NCI-H1105 (cell line): ENCODE measurements at places on chromosomes 6 and 20.
A peak's percentile ranks its signal among the peaks of the same experiment; 100 is the strongest.

GRCh38 chr6:41083072-41083471 lies 10.3 kb downstream of the NFYA start:
- no peak for DNase-seq

GRCh38 chr20:3646651-3647050 lies 16.5 kb downstream of the GFRA4 start:
- DNase-seq: no peak

- DNase-seq: no peak
Measured at GRCh38 chr6:81145506-81145905, 607.0 kb downstream of the TENT5A start.

- DNase-seq: no peak
Measured at GRCh38 chr20:50792708-50793574, 1.9 kb upstream of the BCAS4 start.

DNA sequence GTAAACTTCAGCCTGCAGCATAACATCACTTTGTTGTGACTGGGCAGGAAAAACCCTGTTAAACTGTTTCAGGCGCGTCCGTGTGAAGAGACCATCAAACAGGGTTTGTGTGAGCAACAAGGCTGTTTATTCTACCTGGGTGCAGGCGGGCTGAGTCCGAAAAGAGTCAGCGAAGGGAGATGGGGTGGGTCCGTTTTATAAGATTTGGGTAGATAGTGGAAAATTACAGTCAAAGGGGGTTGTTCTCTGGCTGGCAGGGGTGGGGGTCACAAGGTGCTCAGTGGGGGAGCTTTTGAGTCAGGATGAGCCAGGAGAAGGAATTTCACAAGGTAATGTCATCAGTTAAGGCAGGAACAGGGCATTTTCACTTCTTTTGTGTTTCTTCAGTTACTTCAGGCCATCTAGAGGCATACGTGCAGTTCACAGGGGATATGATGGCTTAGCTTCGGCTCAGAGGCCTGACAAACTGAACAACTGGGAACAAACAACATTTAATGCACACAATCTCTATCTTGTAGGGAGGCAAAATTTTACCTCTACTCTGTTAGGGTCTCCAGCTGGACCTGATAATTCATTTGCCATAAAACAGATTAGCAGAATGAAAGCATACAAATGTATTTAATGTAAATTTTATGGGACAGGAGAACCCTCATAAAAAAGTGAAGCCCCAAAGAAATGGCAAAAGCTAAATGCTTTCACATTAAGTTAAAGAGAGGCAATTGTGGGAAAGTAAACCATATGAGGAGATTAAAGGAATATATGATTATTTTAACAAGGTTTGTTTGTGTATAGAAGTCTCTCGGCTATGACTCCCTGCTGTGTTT lies 58.3 kb upstream of the HFE start:
- no peak for DNase-seq

DNA sequence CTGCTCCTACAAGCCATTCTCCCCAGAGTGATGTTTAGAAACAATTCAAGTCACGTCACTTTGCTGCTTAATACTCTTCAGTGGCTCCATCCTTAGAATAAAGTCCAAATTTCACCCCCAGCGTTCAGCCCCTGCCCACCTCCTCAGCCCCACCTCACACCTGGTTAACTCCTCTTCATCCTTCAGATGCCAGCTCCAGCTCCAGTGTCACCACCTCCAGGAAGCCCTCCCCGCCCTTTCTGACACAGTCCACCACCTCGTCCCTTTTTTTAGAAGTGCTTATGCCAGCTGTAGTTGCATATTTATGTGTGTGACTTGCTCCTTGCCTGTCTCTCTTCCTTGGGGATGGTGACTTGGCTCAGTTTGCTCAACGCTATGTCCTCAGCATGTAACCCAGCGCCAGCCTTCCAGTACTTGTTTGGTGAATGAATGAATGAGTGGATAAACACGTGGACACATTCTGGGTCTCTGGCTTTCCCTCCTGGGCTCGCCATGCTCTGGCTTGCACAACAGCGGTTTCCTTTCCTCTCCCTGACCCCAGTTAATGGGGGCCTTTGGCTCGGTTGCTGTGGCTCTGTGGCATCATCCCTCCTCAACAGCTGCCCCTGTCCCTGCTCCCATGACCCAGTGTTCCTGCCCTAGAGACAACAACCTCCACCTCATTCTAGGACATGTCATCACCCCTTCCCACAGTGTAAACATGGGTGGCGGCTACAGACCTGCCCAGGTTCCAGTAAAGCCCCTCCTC lies 3.7 kb upstream of the IP6K3 start:
- DNase-seq: no peak

- DNase-seq: peak; percentile 23
Measured at GRCh38 chr6:107866606-107867301, 42.6 kb upstream of the SCML4 start.
